ENCODE measurements at places on chromosomes 4 and X.

DNA sequence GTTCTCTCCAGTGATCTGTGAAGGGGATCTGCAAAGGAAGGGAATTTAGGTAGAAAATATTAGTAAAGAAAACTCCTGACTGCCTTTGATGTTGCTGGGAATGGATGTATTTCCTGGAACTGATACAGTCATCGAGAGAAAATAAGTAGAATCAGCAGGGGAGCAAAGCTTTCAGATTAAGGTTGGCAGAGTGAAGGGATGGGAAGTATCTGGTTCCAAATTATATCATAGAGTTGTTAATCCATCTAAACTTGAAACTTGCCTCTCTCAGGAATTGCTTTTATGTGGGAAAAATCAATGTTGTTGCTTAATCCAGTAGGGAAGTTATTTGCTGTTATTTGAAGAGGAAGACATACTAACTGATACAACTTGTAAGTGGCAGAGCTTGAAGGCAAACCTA, 19.3 kb downstream of the EPHA5 start:
- no peak for DNase-seq

DNA sequence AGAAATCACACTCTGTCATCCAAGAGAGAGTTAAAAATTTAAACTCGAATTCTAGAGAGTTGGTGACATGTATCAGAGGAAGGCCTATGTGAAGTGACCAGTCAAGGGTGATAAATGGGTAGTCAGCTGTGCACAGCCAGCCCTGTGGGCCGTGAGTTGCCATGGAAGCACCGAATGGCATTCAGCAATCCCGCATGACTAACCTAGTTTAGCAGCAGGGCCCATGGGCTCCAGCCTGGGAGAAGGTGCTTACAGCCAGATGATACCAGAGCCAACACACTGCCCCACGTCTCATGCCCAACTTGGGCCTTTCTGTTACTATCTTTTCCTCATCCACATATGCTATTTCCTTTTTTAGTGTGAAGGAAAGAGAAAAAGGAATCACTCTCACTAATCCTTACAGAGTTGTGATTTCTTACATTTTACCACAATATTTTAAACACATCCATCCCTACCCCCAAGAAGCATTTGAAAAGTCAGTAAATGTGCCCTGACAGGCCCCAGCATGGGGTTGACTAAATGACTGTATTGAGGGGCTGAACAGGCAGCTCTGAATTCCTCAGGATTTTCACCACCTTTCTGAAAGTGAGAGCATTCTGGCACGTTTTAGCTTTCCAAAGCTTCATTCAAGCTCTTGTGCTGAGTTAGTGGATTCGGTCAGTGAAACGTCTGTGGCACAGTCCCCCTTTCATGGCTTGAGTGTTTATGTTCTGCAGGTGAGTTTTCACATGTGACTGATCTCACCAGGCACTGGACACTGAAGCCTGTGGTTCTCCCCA, 104.2 kb downstream of the AFF1 start:
- DNase-seq, result peak; percentile 67

GRCh38 chrX:131745942-131746489, 202.1 kb downstream of the OR13H1 start:
- no peak for DNase-seq

DNA sequence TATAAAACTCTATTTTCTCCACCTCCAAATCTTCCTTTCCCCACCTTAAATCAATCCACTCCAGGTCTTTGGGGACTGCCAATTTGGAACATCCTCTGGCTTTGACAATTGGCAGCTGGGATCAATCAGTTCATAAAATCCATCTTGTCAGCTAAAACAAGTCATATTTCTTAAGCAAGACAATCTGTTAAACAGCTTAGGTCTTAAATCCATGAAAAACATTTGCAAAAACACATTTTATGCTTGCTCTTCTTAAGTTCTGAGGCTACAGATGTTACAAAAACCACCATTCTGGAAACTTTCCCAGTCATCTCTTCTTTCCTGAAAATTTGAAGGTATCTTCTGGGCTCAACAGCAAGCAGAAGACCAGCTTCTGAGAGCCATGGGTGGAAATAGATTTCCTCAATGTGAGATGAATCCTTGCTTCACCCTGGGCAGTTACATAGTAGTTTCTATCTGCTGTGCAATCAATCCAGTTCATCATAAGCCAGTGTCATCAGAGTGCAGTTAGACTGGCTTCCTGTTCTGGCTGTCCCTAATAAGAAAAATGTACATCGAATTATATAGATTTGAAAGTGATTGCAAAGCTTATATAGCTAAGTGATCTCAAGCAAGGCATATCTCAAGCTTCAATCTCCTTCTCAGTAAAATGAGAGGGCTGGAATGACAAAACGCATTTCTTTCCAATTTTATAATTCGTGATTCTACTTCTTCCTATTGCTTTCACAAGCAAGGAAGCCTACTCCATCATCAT, 402.7 kb upstream of the INTU start:
- no peak for DNase-seq

GRCh38 chr4:7359400-7360062, 75.2 kb downstream of the PSAPL1 start:
- no peak for DNase-seq

GRCh38 chr4:151304226-151304625, 21.2 kb downstream of the SH3D19 start:
- no peak for DNase-seq

- DNase-seq, result no peak
These were observed 96.2 kb downstream of the RS1 start for GRCh38 chrX:18575744-18576143.

- no peak for DNase-seq
These were observed 30.6 kb upstream of the RAB40A start for GRCh38 chrX:103549916-103550315.

DNA sequence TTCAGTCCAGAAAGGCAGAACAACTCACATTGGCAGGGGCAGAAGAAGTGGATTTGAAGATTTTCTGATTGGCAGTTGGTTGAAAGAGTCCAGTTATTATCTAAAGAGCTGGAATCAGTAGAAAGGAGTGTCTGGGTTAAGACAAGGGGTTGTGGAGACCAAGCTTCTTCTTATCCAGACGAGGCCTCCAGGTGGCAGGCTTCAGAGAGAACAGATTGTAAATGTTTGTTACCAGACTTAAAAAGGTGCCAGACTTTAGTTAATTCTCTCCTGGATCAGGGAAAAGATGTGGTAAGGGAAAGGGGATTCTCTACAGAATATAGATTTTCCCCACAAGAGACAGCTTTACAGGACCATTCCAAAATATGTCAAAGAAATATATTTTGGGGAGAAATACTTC, 36.7 kb upstream of the TLR3 start:
- no peak for DNase-seq

DNA sequence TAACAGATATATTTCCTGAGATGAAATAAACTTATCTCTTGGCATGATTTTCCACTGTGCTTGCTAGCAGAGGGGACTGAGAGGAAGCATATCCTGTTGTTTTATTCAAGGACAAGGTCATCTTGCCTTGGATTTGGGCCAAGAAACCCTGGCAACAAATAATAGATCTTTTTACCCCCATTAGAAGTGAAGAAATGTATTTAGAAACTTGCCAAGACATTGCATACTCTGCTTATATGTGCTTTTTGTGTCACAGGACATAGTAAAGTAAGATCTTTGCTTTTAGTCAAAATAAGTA, 170.2 kb downstream of the RAPGEF2 start:
- no peak for DNase-seq

- no peak for DNase-seq
These were observed 254.6 kb upstream of the GK2 start for GRCh38 chr4:79662651-79663050.

DNA sequence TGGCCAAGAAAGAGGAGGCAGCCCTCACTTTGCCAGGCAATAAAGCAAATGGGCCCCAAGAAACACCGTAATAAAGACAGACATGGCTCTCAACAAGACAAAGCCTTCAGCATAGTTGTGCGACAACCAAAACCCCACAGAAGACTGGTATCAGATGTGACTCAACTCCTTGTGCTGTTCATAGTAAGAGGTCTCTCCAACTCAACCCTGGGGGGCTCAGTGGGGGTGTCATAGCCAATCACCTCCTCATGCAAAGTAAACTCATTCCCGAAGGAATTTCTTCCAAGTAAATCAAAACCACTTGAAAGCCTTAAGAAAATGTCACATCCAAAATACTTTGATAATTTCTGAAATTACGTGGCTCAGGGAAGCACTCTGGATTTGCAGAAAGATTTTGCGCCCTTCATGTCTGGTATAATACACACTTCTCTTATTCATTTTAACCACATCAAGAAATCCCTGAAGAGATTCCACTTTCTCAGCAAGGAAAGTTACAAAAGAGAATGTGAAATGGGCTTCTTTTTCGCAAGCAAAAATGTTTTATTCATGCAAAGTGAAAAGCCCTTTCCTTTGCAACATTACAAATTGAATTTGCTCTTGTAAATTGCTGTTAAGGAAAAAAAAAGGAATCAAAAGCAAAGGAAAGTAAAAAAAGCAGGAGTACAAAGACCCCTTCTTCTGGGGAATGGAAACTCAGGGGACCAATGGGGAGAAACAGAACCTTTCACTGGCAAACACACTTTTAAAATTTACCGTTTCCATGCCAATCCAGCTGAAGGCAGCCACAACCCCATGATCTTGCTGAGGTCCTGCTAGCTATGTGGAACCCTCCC, 137.4 kb downstream of the NSUN7 start:
- DNase-seq, result no peak

DNA sequence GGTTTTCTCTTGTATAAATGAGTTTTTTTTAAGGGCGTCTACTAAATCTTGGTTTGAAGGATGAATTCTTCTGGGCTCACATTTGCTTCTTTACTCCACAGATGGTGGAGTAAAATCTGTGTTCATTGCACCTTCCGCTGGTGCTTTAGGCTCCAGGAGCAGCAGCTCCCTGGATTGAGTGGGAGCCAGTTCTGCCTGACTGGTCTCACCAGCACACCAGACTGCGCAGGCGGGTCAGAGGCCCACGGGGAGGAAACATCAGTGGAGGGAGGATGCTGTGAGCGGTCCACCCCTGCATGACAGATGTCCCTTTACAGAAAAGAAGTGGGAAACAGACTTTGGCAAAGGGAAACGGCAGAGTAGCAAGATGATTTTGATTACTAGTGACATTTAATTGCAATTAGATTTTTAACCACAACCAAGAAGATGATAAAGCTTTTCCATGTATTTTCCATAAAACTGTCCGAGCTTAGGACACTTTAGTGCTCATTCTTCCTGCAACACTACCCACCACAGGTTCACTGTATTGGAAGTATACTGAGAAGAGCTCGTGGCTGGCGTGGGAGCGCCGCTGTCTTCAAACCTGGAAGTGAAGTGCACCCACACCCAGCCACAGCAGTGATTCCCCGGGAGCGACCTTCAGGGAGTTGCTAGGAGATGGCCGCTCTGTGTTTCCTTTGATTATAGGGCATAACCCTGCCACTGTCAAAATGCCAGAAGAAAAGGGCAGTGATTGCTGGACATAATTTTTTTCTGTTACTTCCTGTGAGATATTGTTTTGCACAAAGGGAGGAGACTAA, 95.2 kb downstream of the SORBS2 start:
- no peak for DNase-seq

DNA sequence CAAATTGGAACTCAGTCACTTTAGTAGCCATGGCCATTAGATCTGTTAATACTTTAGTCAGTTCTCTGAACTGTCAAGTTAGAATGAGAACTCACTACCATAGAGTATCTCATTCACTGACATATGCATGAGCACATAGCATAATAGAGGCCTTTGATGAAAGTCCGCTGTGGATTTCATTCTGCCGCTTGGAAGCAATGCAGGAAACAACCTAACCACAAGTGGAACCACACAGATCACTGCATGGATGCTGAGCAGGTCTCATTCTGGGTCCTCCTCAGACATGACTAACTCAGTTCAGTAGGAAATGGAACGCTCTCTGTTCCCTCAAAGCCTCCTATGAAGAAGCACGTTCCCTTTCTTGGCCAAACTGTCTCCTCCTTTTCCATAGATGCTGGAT, 1624.8 kb upstream of the TENM3 start:
- no peak for DNase-seq

GRCh38 chrX:40100537-40101429, 3.0 kb upstream of the BCOR start:
- DNase-seq, result peak; percentile 63

GRCh38 chr4:46389301-46389775, 590 bp downstream of the GABRA2 start:
- no peak for DNase-seq

- DNase-seq, result no peak
These were observed 758 bp downstream of the SCFD2 start for GRCh38 chr4:53365121-53365485.

DNA sequence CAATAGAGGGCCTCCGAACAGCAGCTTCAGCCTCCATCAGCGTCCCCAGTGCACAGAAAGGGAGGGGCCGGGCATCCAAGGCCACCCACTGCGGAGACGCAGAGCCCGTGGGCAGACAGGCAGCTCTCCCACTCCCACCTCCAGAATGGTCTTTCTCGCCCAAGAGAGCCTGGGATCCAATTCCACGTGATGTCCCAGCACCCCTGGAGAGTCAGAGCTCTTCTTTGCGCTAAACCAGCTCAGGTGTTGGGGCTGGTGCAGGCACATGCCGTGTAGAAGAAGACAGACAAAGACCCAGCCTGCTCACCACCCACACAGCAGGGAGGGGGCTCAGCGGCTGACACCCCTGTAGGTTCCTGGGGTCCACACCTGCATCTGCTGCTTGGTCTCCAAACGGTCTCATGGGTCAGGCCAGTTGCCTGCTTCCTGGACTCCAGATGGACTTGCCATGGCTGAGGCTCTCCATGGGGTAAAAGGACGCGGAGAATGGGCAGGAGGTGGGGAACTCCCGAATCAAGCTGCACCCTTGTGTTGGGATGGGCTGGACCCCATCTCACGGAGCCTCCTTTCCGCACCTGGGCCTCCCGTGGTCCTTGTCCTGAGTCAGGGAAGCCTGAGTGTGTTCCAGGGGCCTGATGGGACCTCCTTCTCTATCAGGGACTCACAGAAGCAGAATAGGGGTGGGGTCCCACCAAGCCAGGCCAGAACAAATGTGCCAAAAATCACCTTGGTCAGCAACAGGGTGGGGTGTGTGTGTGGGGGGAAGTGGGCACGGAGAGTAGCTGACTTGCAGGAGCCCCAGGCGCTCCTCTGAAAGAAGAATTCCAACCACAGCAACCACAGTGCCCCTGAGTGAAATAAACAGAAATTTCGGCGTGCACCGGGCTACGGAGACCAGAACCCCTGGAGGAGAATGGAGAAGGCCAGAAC, 11.6 kb upstream of the ASMTL start:
- DNase-seq, result no peak
